Stimulated activated CD8-positive, alpha-beta memory T cell treated with anti-CD3 and anti-CD28 coated beads, Interleukin-2, amount 100 ng/mL, for 1 hour (primary cell): ENCODE measurements at places on chromosomes 5 and 9.

GRCh38 chr5:163459462-163459818 is 462 bp downstream of the NUDCD2 start:
- DNase-seq, result no peak

DNA sequence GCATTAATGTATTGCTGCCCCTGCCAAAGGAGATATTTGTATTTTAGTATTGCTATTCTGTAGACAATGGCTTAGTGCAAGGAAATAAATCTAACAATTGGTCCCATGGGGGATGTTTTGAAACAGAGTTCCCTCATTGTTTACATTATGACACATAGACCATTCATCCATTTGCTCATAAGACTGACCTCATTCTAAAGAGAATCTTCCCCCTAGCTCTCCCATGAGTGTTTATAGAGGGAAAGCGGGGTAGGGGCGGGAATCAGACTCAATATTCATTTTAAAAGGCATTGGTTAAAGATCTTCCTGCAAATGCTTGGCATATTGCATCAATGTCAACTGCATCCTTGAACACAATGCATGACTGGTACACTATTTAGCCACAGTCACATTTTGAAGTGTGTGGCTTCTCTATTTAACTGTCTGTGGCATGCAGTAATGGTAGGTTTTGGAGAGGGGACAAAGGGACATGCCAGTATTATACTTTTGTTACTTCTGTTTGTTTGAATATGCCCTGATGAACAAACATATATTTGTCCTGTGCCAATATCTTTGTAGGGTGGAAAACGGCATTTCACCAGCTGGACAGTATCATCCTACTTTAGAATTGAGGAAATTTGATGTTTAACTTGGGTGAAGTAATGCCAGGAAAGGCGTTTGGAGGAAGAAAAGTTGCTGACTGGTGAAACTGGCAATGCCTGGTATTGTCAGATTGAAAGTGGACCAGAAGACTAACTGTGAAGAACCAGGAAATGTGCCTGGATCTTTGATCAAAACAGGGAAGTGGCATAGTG is 84.1 kb upstream of the MEGF10 start:
- no peak for DNase-seq

- no peak for DNase-seq
These were observed 54.7 kb downstream of the SH3RF2 start for GRCh38 chr5:145991044-145991575.

DNA sequence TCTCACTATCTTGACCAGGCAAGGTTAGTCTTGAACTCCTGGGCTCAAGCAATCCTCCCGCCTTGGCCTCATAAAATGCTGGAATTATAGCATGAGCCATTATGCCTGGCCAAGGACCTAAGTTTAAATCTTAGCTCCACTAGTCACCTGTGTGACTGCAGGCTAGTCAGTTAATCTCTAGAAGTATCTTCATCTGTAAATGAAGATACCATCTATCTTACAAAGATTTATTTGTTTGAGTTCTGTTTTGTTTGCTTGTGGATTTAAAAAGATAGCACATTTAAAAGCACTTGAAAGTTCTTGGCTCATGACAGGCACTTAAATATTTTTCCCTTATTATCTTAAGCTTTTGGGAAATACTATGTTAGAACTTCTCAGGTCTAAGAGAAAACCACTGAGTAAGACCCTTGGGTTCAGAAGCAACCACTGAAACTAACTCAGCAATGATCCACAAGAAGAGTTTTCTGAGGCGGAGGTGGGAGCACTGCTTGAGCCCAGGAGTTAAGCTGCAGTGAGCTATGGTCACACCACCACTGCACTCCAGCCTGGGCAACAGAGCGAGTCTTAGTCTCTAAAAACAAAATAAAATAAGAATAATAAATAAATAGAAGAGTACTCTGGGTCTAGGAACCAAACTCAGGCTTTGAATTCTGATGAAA is 19.1 kb downstream of the TMEM245 start:
- DNase-seq, result no peak

GRCh38 chr9:114719290-114719689 is 37.3 kb upstream of the TEX48 start:
- no peak for DNase-seq

DNA sequence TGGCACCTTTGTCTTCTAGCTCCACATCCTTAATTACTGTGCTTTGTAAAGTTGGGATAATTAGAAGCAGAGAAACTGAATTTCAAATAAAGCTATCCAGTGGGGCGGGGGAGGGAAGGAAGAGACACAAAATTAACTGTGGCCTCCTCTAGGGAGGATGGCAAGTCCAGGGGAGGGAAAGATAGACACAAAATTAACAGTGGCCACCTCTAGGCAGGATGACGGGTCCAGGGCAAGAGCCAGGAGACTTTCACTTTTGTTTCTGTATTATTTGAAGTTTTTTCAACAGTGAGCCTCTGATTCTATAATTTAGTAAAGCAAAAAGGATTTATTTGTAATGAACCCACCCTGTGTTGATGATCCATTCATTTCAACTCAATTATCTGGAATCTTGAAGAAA is 335.9 kb downstream of the MSX2 start:
- no peak for DNase-seq

- no peak for DNase-seq
These were observed 350.6 kb downstream of the MLLT3 start for GRCh38 chr9:20271723-20272122.

DNA sequence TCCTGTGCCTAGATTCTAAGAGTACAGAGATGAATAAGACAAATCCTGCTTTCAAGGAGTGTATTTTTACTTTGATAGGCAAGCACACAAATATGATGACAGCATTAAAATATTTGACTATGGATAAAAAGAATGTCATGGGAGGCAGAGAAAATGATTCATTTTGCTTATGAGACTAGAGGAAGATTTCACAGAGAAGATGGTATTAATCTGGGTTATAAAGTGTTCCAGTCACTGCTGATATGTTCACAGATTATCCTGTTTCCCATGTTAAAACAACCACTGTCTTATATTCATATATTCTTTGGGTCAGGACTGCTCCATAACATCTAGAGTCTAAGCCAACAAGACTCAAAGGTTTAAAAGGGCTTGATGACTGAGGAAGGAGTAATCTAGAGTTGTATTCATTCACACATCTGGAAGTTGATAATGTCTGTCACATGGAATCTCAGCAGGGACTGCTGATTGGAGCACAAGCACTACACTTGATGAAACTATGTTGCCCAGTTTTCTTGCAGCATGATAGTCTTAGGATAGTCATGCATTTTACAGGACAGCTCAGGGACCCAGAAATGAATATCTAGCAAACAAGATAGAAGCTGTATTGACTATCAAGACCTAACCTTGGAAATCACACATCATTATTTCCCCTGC is 79.3 kb downstream of the STARD4 start:
- no peak for DNase-seq

- no peak for DNase-seq
These were observed 1610.1 kb upstream of the ACO1 start for GRCh38 chr9:30774326-30774725.

DNA sequence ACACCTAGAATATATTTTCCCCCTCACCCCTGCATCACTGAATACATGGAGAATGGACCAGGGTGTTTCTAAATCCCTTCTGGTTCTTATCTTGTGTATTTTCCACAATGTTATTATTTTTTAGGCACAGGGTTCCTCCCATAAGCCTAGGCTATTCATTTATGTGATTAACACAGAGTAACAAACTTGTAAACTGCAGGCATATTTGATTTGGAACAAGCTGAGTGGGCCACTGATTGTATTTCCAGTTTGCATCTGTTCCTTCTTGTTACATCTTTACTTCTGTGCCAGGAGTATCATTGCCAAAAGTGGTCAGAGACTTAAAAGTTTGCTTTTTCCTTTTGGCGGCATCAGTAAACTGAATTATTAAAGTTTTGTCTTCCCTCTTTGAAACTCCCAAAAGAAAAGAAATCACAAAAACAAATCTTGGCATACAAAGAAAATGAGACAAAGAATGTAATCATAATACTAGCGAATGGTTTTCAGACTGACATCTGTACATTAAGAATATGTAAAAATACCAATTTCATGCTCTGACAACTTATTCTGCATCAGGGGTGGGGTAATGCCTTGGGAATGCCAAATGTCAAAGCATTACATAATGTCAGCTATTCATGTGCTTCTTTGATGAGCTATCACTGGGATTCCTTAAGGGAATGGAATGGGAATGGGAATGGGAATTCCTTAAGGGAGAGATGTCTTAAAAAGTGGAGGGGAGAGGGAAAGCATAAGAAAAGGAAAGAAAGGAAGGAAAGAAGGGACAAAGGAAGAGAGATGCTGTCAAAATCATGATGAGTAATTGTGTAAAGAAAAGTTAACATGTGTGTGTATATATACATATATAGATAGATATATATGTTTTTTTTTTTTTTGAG is 22.2 kb upstream of the PAX5 start:
- DNase-seq, result no peak

- DNase-seq, result no peak
These were observed 485.9 kb downstream of the EFNA5 start for GRCh38 chr5:107184871-107185270.

GRCh38 chr9:77899679-77900354 is 131.8 kb downstream of the GNAQ start:
- no peak for DNase-seq

DNA sequence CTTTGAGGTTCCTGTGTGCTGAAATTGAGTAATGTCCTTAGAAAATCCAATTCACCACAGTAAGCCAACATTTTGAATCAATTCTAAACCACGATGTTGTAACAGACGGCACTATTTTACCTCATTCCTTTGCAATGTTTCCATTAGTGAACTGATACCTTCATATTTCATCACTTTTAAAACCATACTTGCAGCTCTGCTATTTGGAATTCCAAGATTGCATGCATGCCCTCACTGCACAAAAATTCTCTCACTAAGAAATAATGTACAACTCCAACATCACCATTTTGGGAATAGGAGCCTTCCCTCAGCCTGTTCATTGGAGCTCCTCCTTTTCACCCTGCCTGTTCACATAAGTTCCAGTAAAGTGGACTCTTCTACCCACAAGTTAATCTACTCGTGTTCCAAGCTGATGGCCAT is 74.8 kb upstream of the TGFBR1 start:
- no peak for DNase-seq

- no peak for DNase-seq
These were observed 41.3 kb upstream of the ITGA2 start for GRCh38 chr5:52947851-52948250.

- no peak for DNase-seq
These were observed 81.9 kb upstream of the ARRDC3 start for GRCh38 chr5:91464886-91465646.

DNA sequence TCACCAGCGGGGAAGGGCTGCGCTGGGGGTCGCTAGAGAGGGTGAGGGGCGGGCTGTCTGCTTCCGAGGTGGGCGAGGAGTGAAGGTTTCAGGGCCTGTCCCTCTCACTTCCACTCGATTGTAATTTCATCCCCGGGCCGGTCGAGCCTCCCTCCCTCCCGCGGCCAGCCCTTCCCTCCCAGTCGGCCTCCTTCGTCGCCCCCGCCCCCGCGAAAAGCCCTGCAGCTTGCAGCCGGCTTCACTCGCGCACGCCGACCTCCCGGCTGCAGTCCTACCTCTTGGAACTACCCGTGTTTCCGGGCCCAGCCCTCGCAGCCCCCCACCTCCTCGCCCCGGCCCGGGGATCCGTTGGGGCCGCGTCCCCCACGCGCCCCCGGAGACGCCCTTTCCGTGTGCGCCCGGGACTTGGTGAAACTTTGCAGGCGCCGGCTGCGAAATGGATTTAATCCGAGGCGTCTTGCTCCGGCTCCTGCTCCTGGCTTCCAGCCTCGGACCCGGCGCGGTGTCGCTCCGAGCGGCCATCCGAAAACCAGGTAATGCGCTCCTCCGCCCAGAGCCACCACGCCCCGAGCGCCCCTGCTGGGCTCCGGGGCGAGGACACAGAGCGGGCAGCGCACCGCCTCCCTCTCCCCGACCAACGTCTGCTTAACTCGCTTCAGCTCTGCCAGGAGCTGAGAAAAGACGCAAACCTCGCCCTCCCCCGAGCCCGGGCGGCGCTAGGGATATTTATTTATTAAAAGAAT is at the start of gene EGFLAM:
EGFLAM (plus strand) TSS at position 241 of the 743 bp plus-strand sequence; CDS start at position 437, 196 bp downstream.
- no peak for DNase-seq

DNA sequence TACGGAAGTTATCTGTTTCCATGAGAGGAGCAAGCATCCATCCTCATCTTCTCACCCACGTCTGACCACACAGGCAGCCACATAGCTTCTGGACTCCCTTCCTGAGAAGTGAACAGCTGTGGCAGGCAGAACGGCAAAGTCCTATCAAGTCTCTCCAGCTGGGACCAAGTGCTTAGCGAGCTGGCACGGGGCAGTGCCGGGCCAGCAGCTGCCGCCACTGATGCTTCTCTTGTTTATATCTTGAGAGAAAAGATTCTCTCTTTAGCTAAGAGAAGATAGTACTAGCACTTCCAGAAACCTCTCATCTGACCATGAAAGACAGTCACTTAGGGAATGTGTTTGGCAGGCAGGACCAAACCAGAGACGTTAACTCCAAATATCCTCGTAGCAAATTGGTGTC is 37.2 kb downstream of the PLAC8L1 start:
- DNase-seq, result no peak

- no peak for DNase-seq
These were observed 89.7 kb downstream of the CAAP1 start for GRCh38 chr9:26802921-26803320.

- no peak for DNase-seq
These were observed 9.8 kb upstream of the PHYKPL start for GRCh38 chr5:178242416-178242815.

- DNase-seq, result no peak
These were observed 159.0 kb downstream of the PBX3 start for GRCh38 chr9:125906144-125906543.

- DNase-seq, result no peak
These were observed 73.7 kb downstream of the RCL1 start for GRCh38 chr9:4866239-4866969.
